Dorsolateral prefrontal cortex (tissue), 122 donors: ENCODE measurements at places on chromosomes 11 and 22.

DNA sequence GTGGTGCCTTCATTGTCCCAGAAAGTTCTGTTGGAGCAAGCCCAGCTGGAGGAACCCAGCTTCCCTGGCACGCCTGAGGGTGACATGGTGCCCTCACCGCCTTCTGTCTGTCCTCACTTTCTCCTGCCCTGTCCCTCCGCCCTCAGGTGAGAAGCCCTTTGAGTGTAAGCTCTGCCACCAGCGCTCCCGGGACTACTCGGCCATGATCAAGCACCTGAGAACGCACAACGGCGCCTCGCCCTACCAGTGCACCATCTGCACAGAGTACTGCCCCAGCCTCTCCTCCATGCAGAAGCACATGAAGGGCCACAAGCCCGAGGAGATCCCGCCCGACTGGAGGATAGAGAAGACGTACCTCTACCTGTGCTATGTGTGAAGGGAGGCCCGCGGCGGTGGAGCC, 46.0 kb upstream of the NNMT start:
- no peak for DNase-seq

DNA sequence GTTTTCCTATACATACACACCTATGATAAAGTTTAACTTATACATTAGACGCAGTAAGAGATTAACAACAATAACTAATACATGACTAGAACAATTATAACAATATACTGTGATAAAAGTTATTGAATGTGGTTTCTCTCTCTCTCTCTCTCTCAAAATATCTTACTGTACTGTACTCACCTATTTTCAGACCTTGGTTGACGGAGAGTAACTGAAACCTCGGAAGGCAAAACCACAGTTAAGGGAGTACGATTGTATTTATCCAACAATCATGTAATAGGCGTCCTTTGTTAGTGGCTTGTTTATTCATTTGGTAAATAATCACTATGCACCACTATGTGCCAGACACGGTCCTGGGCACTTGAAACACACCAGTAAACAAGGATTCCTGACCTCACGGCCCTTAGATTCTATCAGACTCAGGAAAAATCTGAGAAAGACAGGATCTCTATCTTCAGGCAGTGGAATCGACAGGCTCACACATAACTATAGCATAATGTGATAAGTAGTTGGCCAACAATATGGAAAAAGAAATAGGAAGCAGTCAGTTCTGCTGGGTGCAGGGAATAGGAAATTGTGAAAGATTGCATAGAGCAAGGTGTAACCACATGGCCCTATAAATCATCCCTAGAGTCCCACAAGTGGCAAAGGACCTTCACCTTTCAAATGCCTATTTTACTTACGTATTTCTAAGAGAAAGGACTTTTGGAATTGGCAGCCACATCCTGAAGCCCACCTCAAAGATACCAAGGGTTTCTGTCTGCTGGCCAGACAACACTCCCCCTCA, 12.0 kb downstream of the ETS1 start:
- no peak for DNase-seq

GRCh38 chr22:46537225-46537945, at the start of gene CELSR1:
TSS of gene CELSR1 (minus strand) at chr22:46537620. CDS start at chr22:46537170, 450 bp downstream.
- DNase-seq: no peak

DNA sequence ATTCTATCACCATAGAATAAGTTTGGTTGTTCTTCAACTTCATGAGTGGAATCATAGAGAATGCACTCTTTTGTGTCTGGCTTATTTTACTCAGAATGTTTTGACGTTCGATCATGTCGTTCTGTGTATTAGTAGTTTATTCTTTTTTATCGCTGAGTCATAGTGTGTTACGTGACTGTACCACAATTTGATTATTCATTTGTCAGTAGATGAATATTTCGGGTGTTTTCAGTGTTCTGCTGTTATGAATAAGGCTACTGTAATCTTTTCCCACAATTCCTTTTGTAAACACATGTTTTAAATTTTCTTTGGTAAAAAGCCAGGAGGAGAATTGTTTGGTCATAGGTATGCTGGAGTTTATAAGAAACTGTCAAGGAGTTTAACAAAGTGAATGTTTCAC, 279.9 kb upstream of the B3GAT1 start:
- DNase-seq: no peak

DNA sequence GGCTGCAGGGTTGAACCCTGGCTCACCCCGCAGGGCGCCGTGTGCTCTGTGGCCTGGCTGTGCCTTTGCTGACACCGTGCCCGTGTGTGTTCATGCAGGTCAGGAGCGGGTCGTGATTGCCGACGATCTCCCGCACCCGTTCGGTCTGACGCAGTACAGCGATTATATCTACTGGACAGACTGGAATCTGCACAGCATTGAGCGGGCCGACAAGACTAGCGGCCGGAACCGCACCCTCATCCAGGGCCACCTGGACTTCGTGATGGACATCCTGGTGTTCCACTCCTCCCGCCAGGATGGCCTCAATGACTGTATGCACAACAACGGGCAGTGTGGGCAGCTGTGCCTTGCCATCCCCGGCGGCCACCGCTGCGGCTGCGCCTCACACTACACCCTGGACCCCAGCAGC, 47.0 kb upstream of the PPP6R3 start:
- no peak for DNase-seq

DNA sequence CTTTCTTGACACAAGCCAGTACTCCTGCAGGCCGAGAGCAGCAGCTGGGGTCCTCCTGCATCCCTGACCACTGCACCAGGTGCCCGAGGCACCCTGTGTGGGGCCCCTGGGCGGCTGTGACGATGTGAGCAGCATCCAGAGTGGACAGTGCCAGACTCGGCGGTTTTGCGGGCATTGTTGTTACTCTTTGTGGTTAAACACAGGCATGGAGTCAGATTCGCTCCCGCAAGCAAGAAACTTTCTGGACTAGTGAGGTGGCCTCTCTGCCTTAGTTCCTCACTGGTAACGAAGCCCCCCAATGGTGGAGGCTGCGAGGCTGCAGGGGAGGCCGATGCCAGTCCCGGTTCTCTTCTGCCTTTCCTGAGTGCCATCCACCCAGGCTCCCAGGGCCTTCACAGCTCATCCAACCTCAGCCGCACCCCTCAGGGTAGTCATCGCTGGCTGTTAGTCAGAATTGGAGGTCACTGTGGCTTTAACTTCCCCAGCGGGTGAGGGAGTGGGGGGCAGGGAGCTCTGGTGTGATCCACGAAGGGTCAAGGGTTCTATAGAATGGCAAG, 3.7 kb upstream of the CLDN5 start:
- no peak for DNase-seq

DNA sequence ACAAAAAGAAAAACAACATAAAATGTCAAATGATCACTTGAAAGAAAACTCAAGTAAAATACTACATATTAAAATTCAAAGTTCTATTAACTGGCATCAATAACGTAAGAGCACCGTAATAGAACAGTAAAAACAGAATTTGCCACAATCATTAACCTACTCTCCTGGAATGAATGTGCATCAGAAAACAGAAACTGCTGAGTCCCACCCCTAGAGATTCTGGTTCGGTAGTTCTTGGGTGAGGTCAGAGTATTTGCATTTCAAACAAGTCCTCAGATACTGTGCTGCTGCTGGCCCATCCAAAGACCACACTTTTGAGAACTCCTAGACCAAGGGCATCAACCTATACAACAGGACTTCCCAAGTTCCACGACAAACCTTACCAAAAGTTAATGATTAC, 23.5 kb downstream of the PITPNB start:
- no peak for DNase-seq

DNA sequence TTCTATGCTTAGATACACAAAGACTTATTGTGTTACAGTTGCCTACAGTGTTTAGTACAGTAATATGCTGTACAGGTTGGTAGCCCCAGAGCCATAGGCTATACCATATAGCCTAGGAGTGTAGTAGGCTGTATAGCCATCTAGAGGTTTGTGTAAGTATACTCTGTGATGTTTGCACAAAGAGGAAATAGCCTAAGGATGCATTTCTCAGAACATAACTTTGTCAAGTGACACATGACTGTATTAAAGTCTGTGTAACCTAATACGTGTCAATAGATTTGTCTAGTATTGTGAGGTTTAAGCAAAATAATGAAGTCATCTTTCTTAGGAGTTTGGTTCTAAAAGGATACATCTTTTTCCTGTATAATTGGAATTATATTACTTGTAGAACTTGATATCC, 5.5 kb downstream of the ZC3H12C start:
- no peak for DNase-seq

DNA sequence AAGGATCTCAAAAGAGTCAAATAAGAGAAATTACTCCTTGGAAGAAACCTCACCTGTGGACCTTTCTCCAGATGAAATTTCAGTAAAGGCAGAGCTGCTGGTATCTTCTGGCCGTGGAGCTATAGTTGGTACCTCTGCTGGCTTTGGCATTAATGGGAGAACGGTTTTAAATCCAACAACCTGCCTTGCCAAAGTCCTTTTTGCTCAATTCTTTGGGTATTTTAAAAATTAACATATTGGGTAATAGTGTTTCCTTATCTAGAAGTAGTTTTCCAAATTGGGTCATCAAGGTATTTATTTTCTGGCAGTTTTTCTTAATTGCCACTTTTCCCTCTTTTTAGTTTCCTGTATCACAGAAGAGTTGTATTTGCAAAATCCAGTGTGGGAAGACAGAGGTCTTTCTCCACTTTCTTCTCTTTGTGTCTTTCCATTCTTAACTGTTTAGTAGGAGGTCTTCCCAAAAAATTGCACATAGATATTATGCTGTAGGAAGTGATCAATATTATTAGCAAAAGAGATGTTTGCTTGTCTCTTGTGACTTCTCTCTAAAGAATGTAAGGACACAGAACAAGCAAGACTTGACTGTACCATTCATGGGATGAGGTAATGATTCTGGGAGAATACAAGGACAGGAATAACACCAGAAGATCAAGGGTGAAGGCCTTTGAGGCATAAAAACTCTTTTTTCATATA, at the start of gene SAA4:
SAA4 (minus strand) TSS at position 139 of the 693 bp plus-strand sequence. CDS start 876 bp downstream, outside the sequence.
- DNase-seq: no peak

DNA sequence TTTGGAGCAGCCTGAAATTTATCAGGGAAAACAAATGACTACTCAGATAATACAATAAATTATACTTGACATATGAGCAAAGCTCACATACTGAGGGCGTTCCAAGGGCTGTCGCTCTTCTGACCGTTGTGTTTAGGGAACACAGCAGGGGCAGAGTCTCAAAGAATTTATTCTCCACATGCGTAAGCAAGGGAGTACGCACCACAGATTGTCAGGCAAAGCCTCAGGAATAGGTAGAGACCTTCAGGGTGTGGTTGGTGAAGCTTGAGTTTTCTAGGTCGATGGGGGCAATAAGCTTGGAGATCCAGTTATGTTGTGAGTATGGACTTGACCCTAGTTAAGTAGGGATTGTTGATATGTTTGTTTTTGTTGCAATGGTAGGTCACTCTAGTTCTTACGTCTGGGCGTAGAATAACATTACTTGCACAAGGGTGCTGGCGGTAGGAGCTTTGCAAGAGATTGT, 830 bp downstream of the ACAT1 start:
- no peak for DNase-seq

DNA sequence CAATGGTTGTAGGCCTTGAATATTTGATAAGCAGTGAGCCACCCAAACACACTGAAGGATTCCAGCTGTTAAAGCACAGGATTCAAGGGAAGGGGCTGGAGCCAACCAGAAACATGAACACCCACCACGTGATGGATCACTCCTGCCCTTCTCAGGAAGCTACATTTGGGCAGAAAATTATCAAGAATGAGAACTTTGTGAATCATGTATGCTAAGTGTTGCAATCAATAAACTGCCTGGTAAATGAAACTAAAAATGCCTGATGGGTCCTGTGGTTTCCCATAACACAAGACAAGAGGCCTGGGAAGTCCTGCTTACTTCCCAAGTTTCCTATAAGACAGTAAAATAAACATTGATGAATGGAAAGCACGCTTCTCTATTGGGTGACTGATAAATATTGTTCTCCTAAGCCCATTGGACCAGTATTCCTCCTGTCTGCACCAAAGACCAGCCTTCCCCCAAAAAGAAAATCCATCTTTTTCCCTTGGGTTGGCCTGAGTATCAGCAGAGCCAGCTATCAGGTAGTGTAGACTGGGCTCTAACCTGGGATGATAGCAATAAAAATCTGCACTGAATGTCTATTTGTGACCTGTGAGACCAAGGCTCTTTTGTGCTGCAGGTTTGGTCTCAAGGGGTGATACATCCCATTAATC, 98.4 kb downstream of the CCDC83 start:
- no peak for DNase-seq

DNA sequence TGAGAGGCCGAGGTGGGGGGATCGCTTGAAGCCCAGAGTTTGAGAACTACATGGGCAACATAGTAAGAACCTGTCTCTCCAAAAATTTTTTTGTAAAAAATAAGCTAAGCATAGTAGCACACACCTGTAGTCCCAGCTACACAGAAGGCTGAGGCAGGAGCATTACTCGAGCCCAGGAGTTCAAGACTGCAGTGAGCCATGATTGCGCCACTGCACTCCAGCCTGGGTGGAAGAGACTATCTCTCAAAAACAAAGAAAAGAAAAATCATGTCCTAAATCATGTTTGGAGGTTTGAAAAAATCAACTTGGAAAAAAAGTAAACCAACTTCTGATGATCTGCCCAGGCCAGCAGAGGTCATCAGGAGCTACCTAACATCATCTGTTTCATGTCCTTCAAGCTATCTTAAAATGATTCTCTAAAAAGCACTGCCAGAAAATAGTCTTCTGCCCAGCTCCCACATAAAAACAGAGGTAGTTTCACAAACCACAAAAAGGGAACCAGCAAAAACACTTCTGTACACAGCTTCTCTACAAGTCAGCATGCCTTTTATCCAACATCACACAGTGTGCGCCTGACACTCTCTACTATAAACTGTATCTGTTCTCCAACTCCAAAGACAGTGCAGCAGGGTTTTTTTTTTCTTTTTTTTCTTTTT, 165.0 kb downstream of the SOX6 start:
- no peak for DNase-seq

DNA sequence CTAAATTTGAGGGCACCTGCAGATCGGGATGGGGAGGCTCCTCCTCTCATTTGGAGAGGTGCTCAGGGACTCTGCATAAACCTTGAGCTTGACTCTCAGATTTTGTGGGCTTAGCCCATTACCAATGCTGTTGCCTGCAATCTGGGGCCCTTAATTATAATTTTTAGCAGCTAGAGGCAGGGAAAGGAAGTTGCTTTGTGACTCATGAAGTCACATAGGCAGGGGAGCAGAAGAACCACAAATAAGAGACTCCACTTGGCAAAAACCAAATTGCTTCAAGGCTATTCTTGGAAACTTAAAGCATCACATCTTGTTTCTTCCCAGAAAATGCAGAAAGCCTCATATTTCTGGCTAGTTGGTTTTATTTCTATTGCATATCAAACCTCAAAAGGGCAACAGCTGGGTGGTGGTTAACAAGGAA, 46.9 kb downstream of the MICAL2 start:
- no peak for DNase-seq

DNA sequence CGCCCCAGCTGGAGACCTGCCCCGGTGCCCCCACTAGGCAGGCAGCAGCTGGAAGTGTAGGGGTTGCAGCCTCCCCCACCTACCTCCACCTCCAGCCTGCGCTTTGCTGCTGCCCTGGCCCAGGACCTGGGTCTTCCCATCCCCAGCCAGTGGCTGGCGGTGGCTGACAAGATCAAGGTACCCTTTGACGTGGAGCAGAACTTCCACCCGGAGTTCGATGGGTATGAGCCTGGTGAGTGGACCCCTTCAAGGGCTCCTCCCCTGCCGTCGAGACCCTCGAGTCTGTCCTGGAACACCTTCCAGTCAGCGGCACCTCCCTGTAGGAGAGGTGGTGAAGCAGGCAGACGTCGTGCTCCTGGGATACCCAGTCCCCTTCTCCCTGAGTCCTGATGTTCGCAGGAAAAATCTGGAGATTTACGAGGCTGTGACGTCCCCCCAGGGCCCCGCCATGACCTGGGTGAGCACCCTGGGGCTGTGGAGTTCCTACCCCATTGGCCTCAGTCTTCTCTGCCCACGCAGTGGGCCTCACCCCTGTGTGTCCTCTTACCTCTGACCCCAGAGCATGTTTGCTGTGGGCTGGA, 4.4 kb downstream of the PGGHG start:
- DNase-seq: no peak

- no peak for DNase-seq
These were observed 76.6 kb upstream of the TP53I11 start for GRCh38 chr11:45027312-45027711.
